Neural progenitor cell (in vitro differentiated cells): ENCODE measurements at places on chromosomes 3 and 15.

DNA sequence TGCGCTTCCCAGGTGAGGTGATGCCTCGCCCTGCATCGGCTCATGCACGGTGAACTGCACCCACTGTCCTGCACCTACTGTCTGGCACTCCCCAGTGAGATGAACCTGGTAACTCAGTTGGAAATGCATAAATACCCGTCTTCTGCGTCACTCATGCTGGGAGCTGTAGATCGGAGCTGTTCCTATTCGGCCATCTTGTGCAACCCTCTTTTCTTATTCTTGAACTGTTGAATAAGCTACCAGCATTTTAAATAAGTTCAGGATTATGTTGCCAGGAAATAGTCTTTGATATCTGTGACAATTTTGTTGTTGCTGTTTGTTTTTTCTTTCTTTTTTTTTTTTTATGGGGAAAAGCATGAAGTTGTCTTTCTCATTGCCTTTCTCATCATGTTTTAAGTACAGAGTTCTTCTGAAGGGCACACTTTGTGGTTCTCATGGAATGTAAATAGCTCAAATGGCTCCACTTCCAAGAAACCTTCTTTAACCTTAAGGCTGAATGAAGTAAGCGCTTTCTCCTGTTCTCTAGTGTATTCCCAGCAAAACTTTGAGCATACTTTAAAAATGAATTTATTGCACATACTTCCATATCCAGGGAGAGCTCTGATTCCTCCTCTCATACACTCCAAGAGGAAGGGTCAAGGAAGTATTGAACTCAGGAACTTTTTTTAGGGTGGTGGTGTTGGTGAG is 468.0 kb upstream of the TBL1XR1 start:
- DNase-seq: no peak

GRCh38 chr15:43879386-43880355 is 52.9 kb downstream of the WDR76 start:
- no peak for DNase-seq

DNA sequence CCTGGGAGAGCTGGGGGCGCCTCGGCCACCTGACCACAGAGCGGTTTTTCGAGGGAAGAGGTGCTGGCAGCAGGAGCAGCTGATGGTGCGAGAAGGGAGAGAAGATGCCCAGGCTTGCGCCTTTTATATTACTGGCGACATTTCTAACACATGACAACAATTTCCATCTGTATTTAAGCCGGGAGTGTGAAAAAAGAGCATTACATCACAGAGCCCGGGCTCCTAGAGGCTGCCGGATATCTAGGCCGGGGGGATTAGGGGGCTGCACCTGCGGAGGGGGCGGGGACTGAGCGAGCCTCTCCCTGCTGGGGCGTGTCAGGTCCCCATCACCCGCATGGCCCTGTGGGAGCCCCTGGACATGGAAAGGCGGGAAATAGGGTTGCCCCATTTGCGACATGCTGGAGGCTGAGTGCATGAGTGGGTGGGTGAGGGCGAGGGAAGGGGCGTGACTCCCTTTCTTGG is 440.7 kb downstream of the MAGI1 start:
- peak; percentile 87 for DNase-seq

GRCh38 chr15:87498560-87498959 is 758.0 kb downstream of the NTRK3 start:
- no peak for DNase-seq

- peak; percentile 17 for DNase-seq
Measured at GRCh38 chr15:83734487-83734886, 80.6 kb downstream of the ADAMTSL3 start.

DNA sequence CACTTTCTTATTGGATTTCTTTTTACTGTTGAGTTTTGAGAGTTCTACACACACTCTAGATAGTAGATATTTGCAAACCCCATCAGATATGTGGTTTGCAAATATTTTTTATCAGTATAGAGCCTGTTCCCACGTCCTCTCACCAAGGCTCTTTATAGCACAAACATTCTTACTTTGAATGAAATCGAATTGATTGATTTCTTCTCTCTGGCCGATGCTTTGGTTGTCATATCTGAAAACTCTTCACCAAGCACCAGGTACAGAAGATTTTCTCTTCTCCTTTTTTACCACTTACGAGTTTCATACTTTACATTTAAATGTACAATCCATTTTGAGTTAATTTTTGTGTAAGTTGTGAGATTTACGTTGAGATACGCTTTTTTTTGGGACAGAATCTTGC is 163.4 kb downstream of the PTPRG start:
- no peak for DNase-seq

GRCh38 chr3:149460117-149460516 is 14.4 kb upstream of the TM4SF4 start:
- DNase-seq: no peak

- no peak for DNase-seq
Measured at GRCh38 chr3:101642441-101642840, 34.5 kb downstream of the ZBTB11 start.

- DNase-seq: peak; percentile 15
Measured at GRCh38 chr3:126816986-126817777, 113.1 kb downstream of the CHCHD6 start.

- DNase-seq: no peak
Measured at GRCh38 chr3:141306922-141307321, 61.4 kb upstream of the ZBTB38 start.
